ENCODE measurements at places on chromosomes 11 and 22.

DNA sequence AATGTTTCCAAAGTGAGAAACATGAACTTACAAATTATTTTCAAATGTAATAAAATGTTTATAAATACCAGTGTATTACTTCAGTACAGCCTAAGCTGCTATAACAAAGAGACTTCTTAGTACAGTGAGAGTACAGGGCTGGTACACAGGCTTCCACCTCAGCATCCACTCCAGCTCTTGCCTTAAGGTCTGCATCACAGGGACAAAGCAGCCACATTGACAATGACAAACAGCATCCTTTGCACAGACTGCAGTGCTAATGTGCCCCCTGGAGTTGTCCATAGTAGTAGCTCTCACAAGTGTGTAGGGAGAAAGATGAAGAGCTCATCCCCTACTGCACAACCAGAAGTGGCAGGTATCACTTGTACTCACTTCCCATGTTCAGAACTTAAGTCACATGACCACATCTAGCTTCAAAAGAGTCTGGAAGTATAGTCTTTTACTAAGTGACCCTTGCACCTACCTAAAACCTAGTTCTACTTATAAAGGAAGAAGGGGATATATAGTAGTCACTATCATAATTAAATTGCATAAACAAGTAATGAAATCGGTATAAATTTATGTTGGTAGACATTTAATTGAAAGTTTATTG, 10.7 kb upstream of the LIPT2 start:
- no peak for DNase-seq

GRCh38 chr11:105236664-105237063, 97.1 kb upstream of the CARD18 start:
- no peak for DNase-seq

DNA sequence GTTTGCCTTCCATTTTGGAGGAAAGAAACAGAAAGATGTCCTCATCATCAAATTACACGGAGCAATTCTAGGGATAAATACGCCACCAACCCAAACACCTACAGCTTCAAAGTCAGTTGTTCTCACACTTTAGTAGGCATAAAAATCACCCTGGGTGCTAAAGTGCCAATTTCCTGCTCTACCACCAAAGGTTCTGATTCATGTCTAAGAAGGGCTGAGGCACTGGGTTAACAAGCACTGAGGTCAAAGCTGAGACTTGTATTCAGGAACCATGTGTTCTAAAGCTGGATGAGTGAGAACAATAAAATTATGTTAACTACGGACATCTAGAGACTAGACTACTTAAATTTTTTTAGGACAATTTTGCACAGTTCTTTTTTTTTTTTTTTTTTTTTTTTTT, 127.6 kb downstream of the MPPED2 start:
- DNase-seq: no peak

DNA sequence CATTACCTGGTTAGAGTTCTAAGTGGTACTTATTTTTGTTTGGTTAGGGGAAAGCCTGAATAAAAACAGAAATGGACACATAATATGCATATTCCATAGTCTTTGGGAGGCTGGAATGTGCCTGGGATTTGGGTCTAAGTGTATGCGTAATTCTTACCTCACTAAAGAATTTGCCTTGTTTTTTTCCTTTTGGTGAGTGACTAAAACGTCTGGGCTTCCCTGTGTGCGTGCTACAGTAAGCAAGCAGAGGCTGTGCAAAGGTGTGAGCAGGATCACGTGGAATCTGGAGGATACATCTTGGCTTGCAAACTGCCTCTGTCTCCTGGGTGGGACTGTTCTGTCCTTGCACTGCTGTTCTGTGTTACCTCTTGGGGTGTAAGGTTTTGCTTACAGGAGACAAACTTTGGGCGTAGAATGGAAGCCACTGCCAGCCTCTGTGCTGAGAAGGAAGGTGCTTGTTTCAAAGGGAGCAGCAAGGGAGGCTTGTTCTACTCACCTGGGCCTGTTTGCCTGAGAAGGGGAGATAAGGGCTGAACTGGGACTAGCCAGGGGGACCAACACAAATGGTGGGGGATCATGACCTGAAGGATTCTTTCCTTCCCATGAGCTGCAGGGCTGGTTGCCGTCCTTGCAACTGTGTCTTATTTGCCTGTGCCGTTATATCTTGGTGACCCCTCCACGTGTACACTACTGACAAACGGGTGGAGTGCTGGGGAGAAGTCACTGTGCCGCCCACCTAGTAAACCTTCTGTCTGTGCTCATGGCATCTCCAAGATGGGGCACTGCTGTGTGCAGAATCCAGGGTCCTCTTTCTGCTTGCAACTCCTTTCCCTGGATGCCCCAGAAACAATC, 4.5 kb downstream of the NEAT1 start:
- no peak for DNase-seq

- DNase-seq: no peak
These were observed 9.1 kb upstream of the TBC1D22A start for GRCh38 chr22:46753360-46753759.

DNA sequence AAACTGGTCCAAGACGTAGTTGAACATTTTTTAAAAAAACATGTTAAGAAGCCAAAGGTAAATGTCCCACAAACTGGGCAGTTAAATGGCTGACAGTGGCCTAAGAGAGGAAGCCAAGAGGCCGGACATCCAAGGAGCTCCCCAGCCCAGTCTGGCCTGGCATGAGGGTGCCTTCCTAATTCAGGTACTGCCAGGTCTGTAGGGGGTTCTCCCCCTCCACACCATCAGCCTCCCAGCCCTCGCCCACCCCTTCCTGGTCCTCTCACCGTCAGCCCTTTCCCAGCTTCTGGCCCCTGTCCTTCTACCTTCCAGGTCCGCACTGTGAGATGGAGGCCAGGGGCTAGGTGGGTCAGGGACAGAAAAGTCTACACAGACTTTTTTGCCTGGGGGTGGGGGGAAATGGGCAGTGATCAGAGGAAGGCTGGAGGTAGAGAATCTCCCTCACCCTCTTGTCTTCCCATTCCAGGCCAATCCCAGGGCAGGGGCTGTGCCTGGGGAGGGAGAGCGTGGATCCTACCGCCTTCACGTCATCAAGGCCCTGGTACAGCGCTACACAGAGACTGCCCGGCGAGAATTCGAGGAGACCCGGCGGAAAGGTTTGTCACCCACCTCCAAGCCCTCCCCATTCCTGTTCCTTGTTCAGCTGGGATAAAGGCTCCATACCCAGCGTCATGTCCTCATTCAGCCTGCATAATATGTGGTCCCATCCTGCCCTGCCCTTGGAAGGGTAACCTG, 6.0 kb downstream of the ART5 start:
- no peak for DNase-seq

DNA sequence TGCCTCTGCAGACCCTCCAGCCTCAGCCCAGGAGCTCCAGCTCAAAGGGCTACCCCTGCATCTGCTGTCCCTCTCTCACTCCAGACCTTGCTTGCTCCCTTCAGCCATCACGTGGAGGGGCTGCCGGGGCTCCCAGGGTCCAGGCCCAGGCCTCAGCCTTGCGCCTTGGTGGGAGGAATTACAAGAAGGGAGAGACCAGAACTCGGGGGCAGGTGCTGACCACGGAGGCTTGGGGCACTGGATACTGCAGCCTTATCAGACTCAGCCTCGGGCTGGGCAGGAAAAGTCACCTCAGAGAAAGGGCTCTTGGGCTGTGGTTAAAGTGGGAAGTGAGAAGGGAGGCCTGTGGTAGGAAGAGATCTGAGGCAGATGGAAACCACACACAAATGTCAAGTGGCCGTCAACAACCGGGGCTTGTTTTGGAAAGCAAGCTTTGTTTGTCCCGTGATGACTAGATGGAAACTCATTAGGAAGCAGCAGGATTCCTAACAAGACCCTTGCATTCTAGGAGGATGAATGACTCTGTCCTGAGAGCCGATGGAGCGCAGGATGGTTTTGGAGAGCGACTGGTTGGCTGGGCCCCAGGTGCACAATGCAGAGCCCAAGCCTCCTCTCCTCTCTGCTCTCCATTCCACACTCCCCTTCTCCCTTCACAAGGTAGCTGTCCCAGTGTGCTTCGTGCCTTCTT, 1321.7 kb downstream of the TBC1D22A start:
- DNase-seq: no peak

DNA sequence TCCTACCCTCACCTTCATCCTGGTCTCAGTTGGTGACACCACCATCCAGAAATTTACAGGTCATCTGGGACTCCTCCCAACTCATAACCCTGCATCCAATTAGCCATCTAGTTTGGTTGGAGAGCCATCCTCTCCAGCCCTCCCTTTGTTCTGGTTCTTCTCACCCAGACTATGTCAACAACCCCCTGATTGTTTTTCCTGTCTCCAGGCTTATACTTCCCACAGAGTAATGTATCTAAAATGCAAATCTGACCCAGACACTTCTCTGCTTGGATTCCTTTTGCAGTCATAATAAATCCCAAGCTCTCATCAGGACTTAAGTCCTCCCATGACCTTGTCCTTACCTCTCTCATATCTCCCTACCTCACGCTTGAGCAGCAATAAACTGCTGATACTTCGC, 3.0 kb downstream of the TTC12 start:
- DNase-seq: no peak

DNA sequence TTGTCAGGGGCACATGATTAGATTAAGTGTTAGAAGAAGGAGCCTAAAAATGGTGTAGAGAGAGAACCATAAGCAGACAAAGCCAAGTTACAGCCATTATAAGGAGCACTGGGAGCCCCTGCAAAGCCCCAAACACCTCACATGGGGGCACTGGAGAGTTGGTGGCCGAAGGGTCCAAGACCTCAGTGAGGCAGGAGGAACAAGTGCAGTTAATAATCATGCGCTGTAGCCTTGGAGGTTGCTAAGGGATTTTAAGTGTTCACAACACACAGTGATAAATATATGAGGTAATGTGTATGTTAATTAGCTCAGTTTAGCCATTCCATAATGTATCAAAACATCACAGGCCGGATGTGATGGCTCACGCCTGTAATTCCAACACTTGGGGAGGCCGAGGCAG, 54.4 kb upstream of the JAM3 start:
- DNase-seq: no peak

DNA sequence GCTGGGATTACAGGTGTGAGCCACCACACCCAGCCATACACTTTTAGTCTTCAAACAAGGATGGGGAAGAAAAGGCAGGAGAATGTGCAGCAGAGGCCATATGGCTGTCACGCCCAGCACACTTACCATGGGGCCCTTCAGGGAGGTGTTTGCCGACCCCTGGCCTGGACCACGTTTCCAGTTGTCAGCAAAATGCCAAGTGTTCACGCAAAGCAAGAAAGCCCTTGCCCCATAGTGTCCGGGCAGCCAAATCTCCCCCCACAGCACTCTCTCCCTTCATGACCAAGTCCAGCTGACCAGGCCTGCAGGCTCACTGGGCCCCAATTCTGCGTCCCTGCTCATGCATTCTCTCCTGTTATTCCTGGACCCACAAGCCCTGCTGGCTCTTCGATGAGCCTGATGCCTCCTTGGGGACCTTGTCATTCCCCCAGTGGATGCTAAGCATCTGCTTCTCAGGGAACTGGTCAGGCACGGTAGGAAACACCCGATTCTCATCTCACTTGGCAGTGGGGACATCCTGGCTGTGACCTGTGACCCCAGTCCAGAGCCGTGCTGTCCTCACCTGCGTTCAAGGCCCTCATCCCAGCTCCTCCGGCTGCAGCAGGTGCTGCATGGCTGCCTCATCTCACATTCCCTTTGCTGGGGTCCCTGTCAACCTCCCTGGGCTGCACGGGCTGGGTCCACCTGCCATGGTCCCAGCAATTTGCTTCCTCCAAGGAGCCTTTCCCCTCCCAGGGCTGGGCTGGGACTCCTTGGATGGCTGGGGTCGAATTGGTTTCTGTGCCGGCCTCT, 96.4 kb downstream of the CTTN start:
- no peak for DNase-seq

GRCh38 chr11:129768356-129768755, 47.3 kb upstream of the TMEM45B start:
- no peak for DNase-seq

- no peak for DNase-seq
These were observed 423.7 kb upstream of the ANO5 start for GRCh38 chr11:21769188-21769587.

DNA sequence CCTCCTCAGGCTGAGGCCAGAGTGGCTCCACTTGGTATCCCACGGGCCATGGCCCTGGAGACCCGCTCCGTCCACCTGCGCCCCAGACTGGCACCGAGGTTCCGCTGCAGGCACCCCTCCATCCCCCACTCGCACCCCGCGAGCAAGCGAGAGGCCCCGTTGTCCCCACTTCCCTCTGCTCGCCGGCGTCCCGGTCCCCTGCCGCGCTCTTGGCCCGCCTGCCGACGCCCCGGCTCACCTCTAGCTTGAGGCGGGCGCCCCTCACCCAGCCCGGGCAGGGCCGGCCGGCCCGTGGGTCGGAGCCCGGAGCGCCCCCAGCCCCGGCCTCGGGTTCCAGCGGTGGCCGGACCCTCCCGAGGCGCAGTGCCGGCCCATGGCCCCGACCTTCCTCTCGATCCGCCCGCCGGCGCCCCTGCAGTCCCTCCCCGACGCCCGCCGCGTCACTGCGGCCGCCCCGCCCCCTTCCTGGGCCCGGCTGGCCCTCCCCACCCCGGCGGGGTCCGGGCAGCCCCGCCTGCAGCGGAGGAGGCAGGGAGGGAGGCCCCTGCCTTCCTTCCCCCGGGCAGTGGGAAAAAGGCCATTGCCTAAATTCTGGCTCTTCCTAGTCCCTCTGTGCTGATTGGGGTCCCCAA, at the start of gene PITPNM1:
TSS of gene PITPNM1 (minus strand) at position 414 of the 632 bp plus-strand sequence. CDS start 1,183 bp downstream, outside the sequence.
- DNase-seq: peak; percentile 62

GRCh38 chr11:69297787-69298266, 3.9 kb downstream of the MYEOV start:
- no peak for DNase-seq

DNA sequence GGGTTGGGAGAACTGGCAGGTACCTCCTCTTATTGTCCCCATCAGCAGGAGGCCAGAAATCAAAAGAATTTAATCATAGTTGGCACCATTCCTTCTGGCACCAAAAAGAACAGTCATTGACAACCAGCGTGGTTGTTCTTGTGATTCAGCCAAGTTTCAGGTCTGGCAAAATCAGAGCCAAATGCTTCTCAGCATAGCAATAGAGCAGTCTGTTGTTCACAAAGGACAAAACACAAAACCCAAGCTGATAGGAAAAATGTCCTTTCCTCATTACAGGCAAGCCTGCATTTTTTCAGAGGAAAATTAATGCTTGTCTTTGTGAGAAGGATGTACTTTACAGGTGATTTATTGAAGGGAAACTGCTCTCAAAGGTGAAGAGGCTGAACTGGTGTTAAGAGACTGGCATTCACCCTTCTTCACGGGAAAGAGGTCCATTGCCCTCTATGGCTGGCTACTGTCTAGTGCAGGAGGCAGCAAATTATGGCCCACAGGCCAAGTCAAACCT, 241.8 kb upstream of the ARHGAP42 start:
- DNase-seq: no peak

- no peak for DNase-seq
These were observed 101.7 kb upstream of the GRAMD1B start for GRCh38 chr11:123328281-123328867.

DNA sequence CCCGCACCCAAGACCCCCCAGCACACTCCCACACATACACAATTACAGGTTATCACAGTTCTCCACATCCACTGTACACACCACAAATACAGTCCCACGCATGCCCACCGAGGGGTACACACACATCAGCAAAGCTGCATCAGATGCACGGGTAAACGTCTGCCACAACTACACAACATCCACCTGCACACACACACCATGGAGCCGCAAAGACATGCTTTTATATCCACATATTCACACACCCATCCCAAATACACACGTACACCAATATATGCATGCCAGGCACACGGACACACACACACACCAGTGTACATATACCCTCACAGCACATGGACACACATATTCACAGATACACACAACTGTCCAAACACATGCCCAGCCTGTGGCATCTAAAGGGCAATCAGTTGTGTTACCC, 5.4 kb upstream of the KCNJ4 start:
- DNase-seq: no peak

GRCh38 chr22:24330636-24331035, 60.0 kb downstream of the SPECC1L start:
- no peak for DNase-seq

GRCh38 chr11:134733646-134734045, 321.6 kb upstream of the B3GAT1 start:
- DNase-seq: no peak
